ENCODE measurements at places on chromosomes 1 and 21.

DNA sequence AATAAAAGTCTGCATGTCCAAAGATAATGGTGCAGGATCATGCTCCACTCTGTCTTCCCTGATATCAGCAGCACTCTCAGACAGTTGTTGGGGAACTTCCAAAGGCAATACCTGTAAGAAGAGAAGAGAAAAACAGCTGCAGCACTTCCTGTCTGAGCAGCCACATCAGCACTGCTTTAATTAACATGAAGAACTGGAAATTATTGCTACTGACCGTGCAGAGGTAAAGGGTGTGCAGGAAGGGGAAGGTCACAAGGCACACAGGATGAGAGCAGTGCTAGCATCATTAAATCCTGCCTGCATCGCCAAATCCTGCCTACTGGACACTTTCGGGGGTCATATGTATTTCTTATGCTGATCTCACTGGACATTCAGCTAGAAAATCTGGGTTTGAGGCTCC lies 379.0 kb downstream of the LMX1A start:
- DNase-seq: no peak

- DNase-seq: no peak
These were observed 6.6 kb downstream of the HYI start for GRCh38 chr1:43446881-43447835.

GRCh38 chr1:109181085-109181806 lies 32.5 kb upstream of the SARS1 start:
- no peak for DNase-seq

DNA sequence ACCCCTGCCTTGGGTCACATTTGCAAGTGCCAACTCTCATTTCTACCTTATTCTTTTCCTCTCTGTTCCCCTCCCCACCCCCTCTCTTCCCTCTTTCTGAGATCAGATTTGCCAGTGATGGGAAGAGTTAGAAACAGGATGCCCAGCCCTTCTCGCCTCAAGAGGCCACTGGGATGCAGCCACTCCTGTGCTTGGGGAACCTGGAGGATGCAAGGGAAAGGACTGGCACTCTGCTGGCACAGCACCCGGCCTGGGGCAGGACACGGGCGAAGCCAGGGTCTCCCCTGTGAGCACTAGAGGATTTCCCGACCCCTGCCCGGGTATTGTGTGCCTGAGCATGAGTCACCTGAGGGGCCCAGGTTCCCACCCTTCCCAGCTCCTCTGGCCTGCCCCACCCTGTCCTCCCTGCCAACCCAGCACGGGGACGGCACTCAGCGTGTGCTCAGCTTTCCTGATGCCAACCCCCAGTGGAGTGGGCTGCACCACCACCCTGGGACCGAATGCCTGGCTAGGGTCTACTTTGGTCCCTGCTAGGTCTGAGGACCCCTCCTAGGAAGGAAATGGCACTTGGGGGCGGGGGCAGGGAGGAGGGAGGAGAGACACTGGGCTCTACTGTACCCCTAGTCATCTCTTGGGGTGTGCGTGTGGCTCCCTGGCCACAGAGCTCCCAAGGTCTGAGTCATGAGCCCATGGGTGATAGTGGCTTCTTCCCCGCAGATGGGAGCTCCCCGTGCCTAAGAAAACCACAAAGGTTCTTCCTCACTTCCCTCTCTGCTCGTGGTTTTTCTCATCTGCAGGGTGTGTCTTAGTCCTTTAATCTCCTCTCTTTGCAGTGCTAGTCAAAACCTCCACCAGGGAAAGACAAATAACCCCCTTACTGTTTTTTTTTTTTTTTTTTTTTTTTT lies 12.4 kb downstream of the LMNA start:
- DNase-seq: peak; percentile 51

- DNase-seq: peak; percentile 26
These were observed 286.0 kb downstream of the ADGRL2 start for GRCh38 chr1:82086739-82087138.

DNA sequence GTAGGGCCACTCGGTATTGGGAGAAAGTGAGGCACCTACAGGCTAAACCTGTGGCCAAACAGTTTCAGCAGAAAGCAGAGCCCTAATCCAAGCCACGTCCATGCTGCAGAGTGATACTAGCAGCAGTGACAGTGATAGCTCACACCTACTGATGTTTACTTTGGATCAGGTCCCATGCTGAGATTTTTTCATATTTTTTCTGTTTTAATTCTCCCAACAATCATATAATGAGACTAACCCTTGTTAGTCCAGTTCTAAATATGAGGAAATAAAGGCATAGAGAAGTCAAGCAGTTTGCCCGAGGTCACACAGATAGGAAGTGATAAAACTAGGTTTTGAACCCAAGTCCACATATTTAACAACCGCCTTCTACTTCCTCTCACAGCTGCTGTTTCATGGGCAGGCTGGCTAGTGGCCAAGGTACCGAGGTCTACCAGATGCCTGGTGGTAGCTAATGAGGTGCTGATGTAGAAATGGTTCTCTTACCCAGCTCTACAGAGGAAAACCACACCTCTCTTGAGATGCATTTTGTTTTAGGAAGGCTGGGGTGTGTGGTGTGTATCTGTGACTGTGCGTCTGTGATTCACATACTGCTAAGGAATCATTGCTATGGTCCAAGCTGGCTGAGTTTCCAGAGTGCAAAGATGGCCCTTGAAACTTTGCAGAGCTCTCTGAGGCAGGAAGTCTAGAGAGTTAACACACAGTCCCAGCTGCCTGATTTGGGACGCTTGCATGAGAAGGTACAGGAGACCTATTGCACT lies 80.3 kb upstream of the ARTN start:
- peak; percentile 55 for DNase-seq

GRCh38 chr1:223038288-223039006 lies 104.6 kb downstream of the TLR5 start:
- DNase-seq: no peak

- DNase-seq: peak; percentile 4
These were observed 844.3 kb downstream of the KCNT2 start for GRCh38 chr1:195763907-195764374.

DNA sequence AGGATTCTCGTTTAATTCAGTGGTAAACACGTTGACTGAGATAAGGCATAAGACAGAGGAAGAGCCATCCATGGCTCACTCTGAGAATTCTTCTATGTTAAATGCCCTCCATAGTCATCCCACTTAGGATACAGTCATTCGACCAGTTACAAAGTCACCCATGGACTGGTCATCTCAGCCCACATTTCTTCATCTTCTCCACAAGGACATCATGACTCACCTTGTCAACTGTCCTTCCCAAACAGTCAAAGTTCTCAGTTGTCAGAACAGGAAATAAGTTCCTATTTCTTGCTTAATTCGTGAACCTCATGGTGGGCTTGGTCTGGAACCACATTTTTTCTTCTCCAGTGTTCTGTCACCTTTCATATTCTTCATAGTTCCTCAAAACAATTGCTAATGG lies 133.2 kb downstream of the TGFB2 start:
- DNase-seq: no peak

GRCh38 chr1:219121679-219122078 lies 52.0 kb upstream of the LYPLAL1 start:
- DNase-seq: no peak

- DNase-seq: no peak
These were observed 3.8 kb downstream of the LRRC3 start for GRCh38 chr21:44458971-44459711.

DNA sequence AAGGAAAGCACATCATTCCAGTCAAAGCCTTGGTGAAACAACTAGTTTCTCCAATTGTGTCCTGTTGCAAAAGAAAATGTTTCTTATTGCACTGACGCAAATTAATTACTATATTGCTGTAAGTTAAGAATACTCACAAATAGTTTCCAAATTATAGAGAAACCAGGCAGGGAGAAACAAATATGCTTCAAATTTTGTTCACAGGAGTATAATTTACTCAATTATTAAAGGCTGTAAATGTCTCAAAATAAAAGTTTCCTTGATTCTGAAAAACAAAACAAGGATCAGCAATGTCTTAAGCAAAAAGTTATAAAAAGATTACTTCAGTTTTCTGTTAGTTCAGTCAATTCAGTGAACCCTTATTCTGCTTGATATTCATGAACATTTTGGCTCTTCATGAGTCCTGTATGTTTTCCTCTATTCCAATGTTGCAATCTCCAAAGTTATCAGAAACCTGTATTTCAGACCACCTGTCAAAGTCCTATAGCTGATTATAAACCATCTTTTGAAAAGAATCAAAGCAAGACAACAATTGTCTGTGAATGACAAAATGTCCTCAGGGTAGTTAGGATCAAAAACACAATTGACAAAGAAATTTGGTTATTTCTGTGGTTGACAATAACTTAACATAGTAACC lies 11.7 kb upstream of the SYPL2 start:
- no peak for DNase-seq

- peak; percentile 23 for DNase-seq
These were observed 195.0 kb upstream of the OLFM3 start for GRCh38 chr1:102191723-102192122.

GRCh38 chr21:29726044-29726443 lies 213.8 kb downstream of the GRIK1 start:
- no peak for DNase-seq

DNA sequence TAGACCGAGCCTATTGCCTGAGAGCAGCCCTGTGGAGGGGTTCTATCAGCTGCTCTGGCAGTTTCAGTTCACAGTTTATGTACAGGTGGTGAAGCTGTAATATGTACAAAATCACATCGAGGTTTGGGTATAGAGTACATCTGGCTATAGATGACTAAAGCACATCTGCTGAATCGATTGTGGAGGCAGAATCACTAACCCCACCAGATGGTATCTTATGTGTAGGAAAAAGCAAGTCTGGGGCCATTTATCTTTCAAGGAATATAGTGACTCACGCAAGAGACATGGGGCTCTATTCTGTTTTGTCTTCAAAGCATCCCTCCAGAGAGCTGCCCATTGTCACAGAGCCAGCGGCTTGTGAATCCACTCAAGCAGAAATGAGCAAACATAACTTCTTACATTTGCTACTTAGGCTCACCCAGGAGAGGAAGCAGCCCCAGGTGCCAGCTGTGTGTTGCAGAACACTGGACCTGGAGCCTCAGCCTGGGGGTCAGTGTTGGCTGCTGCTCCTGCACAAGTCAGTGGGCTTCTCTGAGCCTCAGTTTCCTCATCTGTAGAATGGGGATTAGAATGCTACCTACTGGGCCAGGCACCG lies 21.3 kb downstream of the MIIP start:
- DNase-seq: peak; percentile 47

DNA sequence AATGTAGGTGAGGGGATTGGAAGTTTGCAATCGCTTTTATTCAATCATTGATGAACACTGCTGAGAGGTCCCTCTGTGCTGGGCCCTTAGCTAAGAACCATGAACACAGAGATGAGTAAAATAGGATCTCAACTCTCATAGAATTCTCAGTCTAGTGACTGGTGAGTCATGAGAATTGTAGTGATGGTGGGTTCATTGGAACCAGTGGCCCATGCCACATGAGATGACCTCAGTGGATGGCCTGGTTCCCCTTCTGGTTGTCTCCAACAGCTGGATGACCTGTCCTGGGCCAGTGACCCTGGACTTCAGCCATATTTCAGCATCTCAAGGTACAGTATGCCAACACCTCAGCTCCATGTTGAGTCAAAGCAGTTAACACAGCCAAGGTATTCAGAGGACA lies 21.3 kb upstream of the S100A10 start:
- no peak for DNase-seq

DNA sequence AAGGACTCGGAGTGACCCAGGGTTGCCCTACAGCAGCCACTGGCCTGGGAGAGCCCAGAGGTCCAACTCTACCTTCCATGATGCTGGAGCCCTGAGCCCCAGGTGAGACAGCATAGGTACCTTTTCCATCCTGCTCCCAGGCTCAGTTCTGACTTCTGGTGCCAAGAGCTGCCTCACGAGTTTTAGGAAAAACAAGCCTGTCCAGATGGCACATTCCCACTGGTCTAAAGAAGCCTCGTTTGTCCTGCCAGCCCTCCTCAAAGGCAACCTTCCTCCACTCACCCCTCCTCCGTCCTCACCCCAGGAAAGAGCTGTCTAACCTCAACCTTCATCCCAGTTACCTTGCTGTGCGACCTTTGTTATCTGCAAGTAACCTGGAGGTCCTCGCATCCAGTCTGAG lies 53.5 kb upstream of the PRELP start:
- DNase-seq: no peak

DNA sequence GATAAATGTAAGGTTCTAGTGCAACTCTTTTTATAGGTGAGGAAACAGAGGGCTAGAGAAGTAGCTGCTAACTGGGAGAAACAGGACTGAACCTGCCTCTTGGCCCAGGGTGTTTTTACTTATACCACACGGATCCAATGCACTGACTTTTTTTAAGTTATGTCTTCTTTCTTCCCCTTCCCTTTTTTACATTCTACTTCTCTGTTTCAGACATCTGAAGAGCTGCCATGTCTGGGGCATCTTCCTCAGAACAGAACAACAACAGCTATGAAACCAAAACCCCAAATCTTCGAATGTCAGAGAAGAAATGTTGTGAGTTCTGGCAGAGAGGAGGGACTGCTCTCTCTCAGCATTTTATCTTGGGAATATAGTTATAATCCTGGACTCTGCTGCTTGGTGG lies 1.4 kb downstream of the PFKFB2 start:
- DNase-seq: no peak

GRCh38 chr1:6989212-6990159 lies 204.2 kb downstream of the CAMTA1 start:
- DNase-seq: no peak

DNA sequence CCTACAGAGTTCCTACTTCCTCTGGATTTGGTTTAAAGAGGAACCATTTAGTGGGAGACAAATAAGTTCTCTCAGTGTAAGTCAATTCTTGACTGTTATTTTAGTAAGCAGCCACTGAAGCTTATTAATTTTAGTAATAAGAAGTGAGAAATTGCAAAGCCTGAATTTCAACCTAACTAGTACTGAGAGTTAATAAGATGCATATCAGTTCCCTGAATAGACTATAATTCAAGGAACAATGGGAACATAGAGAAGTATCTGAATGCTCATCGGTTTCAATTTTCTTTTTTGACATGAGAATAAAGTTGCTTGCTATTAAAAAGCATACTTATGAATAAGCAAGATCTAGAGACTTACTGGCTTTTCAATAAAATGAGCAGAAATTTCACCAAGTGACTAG lies 8.0 kb upstream of the PPT1 start:
- DNase-seq: no peak

DNA sequence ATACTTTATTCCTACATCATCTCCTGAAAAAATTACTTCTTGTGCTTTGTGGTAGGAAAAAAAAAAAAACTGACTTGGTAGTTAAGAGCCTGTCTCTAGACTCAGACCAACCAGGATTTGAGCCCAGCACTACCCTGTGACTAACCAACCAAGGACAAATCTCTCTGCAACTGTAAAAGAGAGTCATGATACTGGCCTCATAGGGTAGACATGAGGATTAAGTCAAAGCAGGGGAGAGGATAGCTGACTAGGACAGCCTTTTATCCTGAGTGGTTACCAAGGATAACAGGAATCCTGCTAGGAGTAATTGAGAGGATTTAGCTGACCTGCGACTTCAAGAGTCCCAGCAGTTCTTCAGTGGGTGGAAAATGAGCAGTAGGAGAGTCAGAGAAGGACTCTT lies 112.8 kb downstream of the C1orf21 start:
- DNase-seq: no peak

- no peak for DNase-seq
These were observed 42.0 kb upstream of the PALMD start for GRCh38 chr1:99603699-99604560.

- no peak for DNase-seq
These were observed 15.4 kb upstream of the TENT5C start for GRCh38 chr1:117590273-117590925.
